ENCODE measurements at places on chromosomes 11 and 22. TPM values are rescaled to one million over a fixed set of nuclear protein-coding genes. Genes with fewer than 3 reads are reported as not detected.
A peak's percentile ranks its signal among the peaks of the same experiment; 100 is the strongest.

GRCh38 chr22:20032407-20032991 lies 11.6 kb downstream of the TANGO2 start:
- no peak for DNase-seq

- no peak for DNase-seq
Observed at GRCh38 chr11:101034076-101034475, 95.5 kb downstream of the PGR start.

GRCh38 chr11:45371251-45372115 lies 85.3 kb upstream of the SYT13 start:
- DNase-seq = peak; percentile 87

SLC22A9 gene
- total RNA-seq = not detected

IL18 gene
- total RNA-seq = 231 TPM

DNA sequence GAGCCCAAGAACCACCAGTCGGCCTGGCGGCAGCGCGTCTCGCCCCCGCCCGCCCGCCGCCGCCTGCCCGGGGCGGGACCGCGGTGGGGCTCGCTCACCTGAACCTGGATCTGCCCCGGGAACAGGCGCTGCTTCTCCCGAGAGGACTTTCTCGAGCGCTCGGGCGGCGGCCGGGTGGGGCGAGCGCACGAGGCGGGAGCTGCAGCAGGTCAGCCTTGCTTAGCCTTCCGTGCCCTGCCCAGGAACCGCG lies 133 bp downstream of the MYH9 start:
- no peak for DNase-seq

HTR3A gene
- 0.15 TPM for total RNA-seq

DNA sequence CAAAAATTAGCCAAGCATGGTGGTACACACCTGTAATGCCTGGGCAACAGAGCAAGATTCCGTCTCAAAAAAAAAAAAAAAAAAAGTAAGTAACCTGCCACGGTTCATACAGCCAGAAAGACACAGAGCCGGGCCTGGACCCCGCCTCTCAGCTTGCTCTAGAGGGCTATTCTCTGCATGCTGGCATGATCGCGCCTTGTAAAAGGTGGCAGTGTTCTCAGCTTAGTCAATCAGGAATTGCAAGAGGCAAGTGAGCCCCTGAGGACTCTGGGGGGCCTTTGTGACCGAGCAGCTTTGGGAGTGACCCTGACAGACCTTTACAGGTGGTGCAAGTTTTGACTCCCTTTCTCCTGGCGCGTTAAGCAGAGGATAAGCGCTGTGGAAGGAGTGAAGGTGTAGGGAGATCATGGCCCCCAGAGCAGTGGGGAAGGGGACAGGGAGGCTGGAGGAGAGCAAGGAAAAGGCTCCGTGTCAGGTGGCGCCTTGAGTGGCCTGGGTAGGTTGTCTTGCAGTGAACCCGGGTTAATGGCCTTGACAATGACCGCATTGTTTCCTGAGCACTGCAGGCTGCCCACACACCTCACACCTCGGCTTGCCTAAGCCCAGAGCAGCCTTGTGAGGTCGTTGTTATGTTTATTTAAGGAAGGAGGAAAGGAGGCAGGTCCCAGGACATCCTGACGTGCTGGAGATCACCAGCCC lies 48.9 kb downstream of the CDPF1 start:
- DNase-seq = no peak

DNA sequence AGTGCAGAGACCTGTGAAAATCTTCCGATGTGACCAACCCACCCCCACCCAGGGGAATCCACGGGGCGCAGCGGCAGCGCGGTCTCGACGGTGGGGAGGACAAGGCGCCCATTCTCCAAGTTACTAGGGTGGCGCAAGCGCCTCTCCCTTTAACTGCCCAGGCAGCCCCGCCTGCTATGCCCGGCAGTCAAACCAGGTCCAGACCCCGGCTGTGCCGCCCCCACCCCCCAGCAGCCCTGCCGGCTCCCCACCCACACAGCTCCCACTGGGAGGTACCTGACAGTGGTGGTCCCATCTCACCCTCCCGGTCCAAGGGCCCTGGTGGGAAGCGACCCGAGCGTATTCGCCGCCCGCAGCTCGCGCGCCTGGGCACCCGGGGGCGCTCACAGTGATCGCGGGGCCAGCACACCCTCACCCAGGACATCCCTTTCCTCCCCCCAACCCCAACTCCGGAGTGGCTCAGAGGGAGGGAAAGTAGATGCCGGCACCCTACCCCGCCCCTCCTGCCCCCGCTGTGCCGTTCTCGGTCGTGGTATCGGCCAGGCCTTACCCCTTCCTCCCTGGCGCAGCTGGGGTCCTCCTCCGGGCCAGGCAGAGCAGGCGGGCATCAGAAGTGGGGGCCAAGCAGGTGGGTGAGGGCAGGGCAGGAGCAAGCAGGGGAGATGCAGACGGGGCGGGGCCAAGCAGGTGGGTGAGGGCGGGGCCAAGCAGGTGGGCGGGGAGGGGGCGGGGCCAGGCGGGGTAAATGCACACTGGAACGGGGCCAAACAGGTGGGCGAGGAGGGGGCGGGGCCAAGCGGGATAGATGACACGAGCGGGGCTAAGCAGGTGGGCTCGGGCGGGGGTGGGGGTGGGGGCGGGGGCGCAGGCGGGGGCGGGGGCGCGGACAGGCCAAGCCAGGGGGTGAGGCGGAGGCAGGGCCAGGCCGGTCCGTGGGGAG lies at the start of gene TRPM5:
TSS of gene TRPM5 (minus strand) at position 634 of the 940 bp plus-strand sequence. CDS start 21,478 bp downstream, outside the sequence.
- DNase-seq = no peak

GRCh38 chr11:10320736-10321465 lies 16.0 kb downstream of the ADM start:
- no peak for DNase-seq

PDGFB gene
- 12.2 TPM for total RNA-seq

TCN1 gene
- 0.84 TPM for total RNA-seq

- DNase-seq = no peak
Observed at GRCh38 chr11:47391711-47392432, 13.5 kb upstream of the SPI1 start.

IL17REL gene
- not detected for total RNA-seq

DNA sequence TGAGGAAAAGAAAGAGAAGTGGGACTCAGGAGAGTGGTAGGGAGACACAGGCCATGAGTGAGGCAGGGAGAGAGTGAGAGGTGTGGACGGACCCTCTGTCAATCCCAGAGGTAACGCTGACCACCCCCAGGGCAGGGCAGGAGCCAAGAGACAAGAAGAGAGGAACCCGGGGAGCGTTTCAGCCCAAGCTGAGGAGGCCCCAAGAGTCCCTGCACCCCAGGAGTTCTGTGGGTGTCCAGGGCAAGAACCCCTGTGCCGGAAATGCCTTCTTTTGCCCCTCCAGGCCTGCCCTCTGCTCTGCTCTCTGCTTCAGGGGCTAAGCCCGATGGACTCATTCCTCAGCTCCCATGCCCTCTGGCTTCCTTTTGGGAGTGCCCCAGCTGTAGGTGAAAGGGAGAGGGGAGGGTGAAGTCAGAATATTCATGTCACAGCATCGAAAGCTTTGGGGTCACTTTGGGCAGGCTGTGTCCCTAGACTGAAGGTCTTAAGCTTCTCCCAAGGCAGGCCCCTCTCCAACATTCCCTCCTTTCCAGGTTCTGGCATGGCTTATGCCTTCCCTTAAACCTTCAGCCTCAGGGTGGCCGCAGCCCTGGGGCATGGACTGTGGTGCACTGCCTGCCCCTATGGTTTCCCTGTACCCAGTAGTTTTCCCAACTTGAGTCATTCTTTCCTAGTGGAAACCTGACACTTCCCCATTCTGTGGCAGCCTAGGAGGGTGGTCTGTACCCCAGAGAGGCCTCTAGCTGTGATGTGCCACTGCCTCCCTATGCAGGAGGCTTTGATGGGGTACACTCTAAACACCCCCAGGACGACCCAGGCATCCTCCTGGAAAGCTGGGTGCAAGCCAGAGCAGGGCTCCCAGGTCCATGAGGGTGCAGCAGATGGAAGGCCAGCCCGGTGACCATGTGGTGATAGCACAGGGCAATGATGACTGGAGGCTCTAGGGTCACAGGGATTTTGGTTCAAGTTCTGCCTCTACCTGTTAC lies 27.1 kb downstream of the MYEOV start:
- DNase-seq = no peak

GRCh38 chr11:123601743-123602142 lies 52.7 kb downstream of the SCN3B start:
- DNase-seq = no peak

GRCh38 chr11:75233754-75234172 lies 6.8 kb upstream of the TPBGL start:
- DNase-seq = no peak

GRCh38 chr22:20026204-20026908 lies 5.4 kb downstream of the TANGO2 start:
- DNase-seq = no peak

CAPN1 gene
- total RNA-seq = 464 TPM

SCGB1A1 gene
- not detected for total RNA-seq

GRCh38 chr11:121645001-121645400 lies 192.2 kb upstream of the SORL1-AS1 start:
- no peak for DNase-seq

DNA sequence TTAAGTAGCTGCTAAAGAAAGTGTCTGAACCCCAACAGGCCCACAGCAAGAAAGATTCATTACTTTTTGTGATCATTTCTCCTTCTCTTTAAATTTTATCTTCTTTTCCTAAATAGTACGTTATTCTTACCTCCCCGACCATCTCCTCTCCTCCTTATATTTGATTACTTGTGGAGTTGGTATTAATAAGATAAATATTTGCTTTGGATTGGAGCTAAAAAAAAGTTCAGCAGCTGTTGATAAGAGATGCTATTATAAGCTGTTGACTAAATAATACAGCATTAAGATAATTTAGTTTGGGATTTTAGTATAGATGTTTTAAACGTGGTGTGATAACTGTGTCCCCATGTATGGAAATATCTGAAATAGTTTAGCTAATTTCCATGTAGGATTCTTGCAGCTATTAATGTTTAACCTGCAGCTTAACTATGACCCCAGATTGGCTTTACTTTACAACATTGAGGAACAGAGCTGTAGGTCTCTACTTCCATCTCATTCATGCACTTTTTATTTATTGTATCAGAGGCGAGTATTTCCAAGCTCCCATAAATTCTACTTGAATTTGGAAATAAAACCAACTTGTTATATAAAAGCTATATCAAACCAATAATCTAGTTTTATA lies 37.8 kb downstream of the ZNF143 start:
- no peak for DNase-seq

DNA sequence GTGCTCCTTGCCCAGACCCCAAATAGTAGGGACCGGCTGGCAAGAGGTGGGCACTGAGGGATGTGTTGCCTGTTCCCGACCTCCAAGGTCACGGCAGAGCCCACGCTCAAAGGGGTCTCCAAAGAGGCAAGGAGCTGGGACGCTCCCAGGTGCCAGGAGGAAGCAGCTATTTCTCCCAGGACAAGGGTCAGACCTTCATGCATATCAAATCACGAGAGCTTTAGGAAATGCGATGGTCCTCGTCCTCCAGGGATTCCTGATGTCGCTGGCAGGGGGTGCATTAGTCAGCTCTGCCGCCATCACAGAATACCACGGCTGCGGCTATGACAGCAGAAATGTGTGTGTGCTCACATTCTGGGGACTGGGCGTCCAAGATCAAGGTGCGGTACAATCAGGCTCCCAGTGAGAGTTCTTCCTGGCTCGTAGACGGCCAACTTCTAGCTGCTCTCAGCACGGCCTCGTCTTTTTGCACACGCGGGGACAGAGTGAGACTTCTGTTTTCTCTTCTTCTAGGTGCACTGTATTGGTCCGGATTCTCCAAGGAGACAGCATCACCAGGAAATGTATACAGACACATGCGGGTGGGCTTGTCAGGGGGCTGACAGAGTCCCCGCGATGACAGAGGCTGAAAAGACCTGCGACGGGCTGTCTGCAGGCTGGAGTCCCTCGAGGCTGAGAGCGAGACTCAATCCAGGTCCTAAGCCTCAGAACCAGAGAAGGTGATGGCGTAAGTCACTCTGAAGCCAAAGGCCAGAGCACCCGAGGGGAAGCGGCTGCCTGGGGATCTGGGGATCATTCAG lies 81.6 kb downstream of the SHANK2 start:
- DNase-seq = peak; percentile 58

DNA sequence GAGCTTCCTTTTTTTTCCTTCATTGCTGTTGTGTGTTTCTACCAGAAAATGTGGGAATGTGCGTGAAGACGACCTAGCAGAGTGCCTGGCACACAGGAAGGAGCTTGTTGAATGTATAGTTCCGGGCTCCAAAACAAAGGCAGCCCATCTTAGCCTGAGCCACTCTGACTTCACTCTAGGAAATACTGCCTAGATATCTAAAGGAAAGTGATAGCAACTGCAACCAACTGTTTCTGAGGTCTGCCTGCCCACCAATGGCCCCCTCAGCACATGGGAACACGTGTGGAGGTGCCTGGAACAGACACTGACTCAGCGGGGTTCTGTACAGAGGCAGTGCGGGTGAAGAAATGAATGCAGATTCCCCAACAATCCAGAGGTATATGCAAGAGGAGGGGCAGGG lies 14.7 kb upstream of the XBP1 start:
- no peak for DNase-seq

CHADL gene
- 16.3 TPM for total RNA-seq

DTX4 gene
- total RNA-seq = 1.3 TPM

PNPLA5 gene
- not detected for total RNA-seq

FAM180B gene
- total RNA-seq = 6.3 TPM

DNA sequence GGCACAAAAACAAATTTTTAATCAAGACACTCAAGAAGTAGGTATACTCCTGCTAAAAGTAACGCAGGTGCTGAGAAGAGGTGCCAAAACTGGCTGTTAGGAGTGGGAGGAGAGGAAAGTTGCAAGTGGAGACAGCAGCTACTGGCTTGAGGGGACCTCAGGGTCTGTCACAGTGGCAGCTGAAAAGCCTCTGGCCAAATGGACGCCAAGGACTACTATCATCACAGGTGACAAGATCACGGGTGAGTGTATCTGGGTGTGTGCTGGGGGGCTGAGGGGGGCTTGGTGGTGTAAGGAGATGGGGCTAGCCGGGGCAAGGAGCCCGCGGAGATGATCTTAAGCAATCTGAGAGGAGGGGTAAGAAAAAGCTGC lies 687 bp downstream of the ZNF202 start:
- no peak for DNase-seq

SLC17A6 gene
- not detected for total RNA-seq

DNA sequence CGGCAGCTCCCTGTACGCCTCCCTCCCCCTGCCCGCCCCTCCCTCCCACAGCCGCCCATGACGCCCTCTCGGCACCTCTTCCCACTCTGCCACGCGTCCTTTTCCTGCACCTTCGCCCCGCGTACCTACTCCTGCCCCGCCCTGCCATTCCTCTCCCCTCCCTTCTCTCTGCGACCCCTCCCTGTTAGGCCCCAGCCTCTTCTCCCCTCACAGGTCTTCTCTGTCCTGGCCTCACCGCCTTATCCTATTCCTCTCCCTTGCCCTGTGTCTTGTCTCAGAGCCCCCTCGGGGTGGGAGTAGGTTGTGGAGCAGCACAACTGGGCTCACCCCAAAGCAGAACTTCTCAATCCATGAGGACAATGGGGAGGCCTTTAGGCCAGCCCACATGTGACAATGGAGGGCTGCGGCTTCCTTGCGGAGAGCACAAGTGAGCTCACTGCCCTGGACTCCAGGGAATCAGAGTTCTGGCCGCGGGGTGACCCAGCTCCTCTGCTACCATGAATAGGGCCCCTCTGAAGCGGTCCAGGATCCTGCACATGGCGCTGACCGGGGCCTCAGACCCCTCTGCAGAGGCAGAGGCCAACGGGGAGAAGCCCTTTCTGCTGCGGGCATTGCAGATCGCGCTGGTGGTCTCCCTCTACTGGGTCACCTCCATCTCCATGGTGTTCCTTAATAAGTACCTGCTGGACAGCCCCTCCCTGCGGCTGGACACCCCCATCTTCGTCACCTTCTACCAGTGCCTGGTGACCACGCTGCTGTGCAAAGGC lies 539 bp downstream of the SLC35C1 start:
- peak; percentile 87 for DNase-seq

GRCh38 chr11:129573161-129573560 lies 197.5 kb downstream of the BARX2 start:
- DNase-seq = no peak

GRCh38 chr11:59247531-59248227 lies 35.0 kb upstream of the MPEG1 start:
- peak; percentile 80 for DNase-seq

GRCh38 chr11:35141571-35141971 lies 2.6 kb downstream of the CD44 start:
- DNase-seq = peak; percentile 70

Measured in lower leg skin (tissue), 4 donors.